ENCODE measurements at places on chromosomes 2 and 18. TPM values are rescaled to one million over a fixed set of nuclear protein-coding genes. Genes with fewer than 3 reads are reported as not detected.

Gene GALNT3
- polyA plus RNA-seq = 2.4 TPM

Gene PLCL1
- 0.21 TPM for polyA plus RNA-seq

Gene CLEC4F
- polyA plus RNA-seq = not detected

Gene FHL2
- polyA plus RNA-seq = 546 TPM

GRCh38 chr2:13676269-13676668 lies 956.2 kb upstream of the LRATD1 start:
- DNase-seq = no peak

DNA sequence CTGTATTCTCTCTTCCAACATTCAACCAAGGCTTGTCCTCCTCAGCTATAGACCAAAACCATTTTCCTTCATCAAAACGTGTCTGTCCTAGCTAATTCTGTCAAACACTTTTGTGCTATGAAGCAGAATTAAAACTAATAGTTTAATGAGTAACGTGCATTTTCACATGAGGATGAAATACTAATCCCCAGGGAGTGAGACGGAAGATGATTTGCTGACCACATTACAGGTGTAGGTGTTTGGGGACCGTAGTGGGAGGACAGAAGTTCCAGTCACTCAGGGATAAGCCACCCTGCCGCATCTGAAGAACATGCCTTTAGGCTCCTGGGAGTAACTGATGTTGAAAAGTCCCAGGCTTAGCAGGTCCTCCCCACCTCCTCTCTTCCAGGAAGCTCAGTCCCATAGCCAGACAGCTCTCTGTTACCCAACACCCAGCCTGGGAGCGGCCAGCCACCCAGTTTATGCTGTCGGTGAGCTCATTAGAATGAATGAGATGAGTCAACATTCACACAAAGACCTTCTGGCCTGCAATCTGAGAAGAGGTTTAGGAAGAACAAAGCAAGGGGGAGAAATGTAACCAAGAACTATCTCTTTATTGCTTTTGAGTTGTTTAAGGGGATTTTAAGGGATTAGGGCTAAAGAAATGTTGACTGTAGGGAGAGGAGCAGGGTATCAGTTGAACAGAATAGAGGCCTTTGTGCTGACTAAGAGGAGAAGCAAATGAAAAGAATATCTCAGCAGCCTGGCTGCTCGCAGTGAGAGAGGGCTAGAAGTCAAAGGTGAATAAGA lies 122.5 kb downstream of the FOXI3 start:
- DNase-seq = no peak

- DNase-seq = peak; percentile 41
Observed at GRCh38 chr2:86703704-86704361, 16.3 kb upstream of the RMND5A start.

- DNase-seq = no peak
Observed at GRCh38 chr2:69077252-69077950, 64.4 kb downstream of the ANTXR1 start.

DNA sequence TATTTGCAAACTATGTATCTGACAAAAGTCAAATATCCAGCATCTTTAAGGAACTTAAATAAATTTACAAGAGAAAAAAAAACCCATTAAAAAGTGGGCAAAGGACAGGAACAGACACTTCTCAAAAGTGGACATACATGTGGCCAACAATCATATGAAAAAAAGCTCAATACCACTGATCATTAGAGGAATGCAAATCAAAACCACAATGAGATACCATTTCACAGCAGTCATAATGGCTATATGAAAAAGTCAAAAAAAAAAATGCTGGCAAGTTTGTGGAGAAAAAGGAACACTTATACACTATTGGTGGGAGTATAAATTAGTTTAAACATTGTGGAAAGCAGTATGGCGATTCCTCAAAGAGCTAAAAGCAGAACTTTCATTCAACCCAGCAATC lies 130.3 kb upstream of the LHCGR start:
- no peak for DNase-seq

GRCh38 chr2:5360081-5360480 lies 332.1 kb upstream of the SOX11 start:
- DNase-seq = no peak

DNA sequence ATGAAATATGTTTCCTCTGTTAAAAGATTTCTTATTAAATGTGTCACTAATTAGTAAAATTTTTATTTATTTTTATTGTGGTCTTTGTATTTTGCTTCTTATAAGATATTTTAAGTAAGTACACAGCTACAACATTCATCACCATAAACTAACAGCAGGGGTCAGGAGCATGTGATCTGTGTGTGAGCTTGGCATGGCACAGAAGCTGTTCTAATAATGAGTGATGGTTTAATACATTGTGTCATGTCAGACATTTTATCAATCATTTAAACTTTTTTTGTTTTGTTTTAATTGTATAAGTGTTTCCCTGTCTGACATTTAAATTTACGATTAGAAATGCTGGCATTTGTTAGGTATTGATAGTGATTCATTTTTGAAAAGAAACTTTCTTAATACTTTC lies 585.4 kb downstream of the DSC3 start:
- no peak for DNase-seq
